ENCODE measurements at places on chromosomes 3 and 15.

DNA sequence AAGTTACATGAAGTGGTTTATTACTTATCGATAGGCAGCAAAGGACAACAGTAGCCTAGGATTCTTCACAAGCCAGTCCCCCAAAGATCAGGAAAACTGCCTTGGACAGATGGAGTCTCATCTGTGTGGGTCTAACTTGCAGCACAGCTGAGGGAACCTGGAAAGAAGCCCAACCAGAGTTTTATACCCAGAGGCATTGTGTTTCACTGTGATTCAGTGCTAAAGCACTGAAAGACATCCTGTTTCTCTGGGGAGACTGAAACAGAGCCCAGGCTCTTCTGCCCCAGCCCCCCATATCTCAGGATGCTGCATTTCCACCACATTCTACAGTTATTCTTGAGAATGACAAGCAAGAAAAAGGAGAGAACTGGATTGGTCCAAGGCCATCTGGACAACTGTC, 48.2 kb upstream of the PYDC2 start:
- DNase-seq = no peak

DNA sequence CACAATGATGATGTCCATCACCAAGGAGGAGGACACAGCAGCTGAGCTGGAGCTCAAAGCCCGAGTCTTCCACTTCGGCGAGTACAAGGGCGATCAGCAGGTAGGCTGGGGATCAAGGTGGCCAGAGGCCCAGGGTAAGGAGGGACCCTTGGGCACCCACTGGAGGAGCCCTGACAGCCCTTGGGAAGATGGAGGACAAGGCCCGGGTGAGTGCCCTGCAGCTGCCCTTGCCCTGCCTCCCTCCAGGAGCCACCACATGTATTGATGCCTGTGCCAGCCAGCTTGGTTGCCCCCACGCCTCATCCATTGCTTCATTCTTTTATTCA, 38.4 kb downstream of the CFAP100 start:
- DNase-seq = no peak

DNA sequence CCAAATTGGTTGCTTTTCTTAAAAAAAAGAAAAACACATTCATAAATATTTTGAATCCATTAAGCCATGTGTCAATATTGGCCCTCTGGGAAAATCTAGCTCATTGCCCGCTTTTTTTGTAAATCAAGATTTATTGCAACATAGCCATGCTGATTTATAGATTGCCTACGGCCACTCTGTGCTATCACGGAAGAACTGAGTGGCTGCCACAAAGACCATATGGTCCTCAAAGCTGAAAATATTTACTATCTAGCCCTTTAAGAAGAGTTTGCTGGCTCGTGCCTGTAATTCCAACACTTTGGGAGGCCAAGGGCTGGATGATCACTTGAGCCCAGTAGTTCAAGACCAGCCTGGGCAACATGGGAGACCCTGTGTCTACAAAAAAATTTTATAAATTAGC, 45.9 kb downstream of the IL5RA start:
- DNase-seq = no peak

DNA sequence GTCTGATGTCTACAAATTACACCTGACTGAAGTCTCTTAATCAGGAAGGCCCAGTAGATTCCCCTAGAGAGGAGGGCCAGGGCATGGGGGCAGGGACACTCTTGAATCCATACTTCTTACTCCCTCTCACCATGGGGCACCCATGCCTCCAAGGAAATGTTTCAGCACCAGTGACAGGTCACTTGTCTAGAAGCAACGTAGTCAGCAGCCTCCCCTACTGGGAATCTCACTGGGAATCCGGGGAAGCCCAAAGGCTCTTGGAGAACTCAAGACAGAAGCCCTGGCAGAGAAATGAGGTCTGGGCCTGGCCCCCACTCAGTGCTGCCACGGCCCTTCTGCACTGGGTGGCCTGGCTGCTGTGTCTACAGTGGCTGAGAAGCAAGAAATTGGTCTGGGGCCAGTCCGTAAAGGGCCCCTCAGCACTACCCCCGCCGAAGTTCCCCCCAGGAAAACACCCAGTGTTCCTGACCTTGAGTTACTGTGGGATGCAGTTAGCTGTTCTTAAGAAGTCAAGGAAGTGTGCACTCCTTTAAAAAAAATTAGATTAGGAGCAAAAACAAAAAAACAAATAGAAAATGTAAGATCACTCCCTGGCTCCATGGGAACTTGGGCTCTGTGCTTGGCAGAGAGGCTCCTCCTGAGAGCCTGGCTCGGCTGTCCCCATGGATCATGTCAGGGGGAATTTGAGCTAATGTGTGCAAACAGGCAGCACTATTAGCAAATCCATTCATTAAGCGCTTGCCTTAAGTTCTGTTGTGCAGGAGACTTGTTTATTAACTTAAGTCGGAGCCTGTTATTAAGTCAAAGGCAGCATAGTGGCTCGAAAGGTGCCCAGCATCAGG, 5.4 kb upstream of the LINGO1 start:
- DNase-seq = no peak

GRCh38 chr3:14848906-14849305, 30.1 kb downstream of the FGD5 start:
- DNase-seq = no peak

GRCh38 chr3:177348974-177349373, 151.7 kb upstream of the TBL1XR1 start:
- DNase-seq = no peak

- no peak for DNase-seq
These were observed 783 bp upstream of the DNAJB11 start for GRCh38 chr3:186569779-186570095.

DNA sequence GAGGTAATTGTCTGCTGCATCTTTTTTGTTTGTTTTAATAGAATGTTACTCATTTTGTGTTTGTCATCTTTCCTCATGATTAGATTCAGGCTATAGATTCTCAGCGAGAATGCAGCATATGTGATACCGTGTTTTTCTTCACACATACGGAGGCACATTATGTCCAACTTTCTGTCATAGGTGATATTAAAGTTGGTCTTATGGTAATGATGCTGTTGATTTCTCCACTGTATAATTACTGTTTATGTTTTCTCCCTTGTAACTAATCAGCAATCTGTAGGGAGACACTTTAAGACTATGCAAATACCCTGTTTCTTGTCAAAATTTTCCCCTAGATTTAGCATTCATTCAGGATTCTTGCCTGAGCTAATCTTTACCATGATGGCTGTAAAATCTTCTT, 87.6 kb downstream of the CLDN1 start:
- DNase-seq = no peak

- DNase-seq = no peak
These were observed 60.4 kb upstream of the RNF7 start for GRCh38 chr3:141677701-141678100.

GRCh38 chr3:99868311-99868646, 50.6 kb downstream of the CMSS1 start:
- no peak for DNase-seq

DNA sequence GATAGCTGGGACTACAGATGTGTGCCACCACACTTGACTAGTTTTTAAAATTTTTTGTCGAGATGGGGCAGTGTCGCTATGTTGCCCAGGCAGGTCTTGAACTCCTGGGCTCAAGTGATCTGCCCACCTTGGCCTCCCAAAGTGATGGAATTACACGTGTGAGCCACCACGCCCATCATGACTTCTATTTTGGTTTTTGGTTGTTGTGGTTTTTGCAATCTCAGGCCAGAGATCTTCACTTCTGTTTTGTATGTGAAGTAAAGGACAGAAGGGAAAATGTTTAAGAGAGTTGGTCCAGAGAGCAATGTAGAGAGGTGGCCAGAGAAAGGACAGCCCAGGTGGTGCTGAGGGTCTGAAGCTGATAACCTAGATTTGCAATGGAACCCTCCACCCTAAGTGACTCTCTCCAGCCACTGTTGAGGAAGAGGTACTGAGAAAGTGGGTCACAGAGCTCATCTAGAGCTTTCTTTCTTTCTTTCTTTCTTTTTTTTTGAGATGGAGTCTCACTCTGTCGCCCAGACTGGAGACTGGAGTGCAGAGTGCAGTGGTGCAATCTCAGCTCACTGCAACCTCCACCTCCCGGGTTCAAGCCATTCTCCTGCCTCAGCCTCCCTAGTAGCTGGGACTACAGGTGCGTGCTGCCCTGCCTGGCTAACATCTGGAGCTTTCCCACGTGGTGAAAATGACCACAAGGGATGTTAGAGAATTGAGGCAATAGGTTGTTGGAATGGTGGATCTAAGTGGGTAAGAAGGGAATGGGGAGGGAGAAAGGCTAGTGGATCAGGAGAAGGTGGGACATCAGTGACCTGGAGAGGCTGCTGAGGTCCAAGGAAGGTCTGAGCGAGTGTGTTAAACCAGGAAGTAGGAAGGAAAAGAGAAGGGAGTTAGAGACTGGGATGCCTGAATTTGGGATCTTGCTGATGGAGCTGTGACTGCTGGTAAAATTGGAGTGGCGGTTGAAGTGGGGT, 22.4 kb upstream of the SEMA4B start:
- DNase-seq = no peak

- no peak for DNase-seq
These were observed 14.9 kb upstream of the AEN start for GRCh38 chr15:88606070-88606794.

DNA sequence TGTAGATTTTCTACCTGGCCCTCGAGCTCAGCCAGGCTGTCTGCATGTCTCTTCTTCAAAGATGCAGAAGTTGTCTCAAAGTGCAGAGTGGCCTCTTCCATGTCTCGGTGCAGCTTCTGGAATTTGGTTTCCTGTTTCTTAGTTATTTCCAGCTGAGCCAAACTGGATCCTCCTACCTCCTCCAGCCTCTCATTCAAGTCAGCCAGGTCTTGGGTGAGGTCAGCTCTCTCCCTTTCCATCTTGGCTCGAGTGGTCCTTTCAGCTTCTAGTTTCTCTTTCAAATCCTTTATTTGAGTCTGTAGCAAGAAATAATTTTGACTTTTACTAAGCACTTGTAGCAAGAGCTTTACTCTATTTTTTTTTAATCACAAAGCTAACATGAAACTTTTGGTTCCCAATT, 81.8 kb downstream of the MYH15 start:
- no peak for DNase-seq

DNA sequence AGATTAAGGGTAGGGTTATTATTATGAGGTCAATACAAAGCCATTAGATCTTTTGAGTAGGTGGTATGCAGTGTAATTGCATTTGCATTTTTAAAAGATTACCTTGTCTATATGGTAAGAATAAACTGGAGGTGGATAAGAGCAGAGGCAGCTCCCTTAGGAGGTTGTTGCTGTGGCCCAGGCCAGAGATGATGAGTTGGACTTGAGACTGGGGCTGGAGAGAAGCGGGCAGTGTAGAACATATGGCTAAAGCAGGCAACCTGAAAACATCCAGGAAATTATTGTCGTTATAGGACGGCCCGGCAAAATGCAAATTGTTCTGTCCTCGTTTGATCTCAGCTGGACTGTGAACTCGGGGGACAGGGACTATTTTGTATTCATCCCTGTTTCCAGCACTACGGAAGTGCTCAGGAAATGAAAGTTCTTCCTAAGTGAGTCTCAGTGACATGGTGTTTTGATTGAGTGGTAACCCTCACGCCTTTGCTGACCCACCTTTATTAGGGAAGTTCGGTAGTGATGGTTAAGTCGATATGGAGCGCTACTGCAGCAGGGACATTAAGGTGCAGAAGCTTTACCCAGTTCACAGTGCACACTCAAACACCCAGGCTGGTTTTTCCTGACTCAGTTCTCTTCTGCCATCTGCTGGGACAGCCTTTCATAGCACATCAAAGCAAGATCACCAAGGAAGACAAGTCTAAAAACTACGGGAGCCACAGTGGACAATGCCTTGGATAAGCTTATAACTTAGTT, 27.2 kb upstream of the VPS33B start:
- peak; percentile 14 for DNase-seq

DNA sequence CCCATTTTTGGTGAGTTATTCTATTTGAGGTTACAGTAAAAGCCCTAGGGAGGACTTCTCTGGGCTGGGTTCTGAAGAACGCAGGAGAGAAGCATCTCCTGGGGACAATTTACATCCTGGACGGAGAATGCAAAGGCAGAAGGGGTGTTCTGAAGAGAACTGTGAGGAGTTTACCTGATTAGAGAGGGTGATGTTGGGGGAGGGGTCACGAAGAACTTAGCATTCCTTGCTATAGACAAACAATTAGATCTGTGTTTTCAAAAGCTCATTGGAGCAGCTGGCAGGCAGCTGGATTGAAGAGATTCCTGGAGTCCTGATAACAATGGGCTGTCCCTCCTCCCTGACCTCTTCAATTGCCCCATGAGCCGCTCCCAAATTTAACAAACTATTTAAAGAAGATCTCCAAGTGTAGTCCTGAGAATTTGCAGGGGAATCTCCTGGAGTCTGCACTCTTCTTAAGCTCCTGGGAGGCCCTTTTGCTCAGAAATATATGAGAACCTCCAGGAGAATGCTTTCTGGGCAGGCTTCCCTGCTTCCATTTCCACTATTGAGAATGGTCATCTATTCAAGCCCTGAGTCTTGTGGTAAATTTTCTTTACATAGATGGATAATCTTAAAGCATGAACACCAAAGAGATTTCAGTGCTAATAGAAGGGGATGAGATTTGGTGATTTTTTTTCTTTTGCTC, 55.3 kb downstream of the ARHGAP31 start:
- no peak for DNase-seq

GRCh38 chr3:50028346-50028745, 60.4 kb upstream of the RBM5 start:
- no peak for DNase-seq

- DNase-seq = no peak
These were observed 4.8 kb downstream of the SACM1L start for GRCh38 chr3:45693941-45694521.

DNA sequence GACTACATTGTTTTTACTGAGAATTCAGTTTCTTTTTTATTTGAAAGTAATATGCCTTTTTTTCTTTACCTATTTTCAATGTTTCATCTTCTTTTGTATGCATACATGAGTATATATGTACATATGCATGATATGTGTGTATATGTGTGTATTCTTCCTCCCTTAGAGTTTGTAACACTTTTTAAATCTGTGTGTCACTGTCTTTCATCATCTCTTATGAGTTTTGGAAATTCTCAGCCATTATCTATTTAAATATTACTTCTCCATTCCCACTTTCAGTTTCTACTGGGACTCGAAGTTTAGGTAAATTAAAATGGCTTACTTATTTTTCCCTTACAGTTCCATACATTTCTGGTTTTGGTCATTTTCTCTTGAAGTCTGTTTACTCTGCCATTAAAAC, 754.1 kb downstream of the GRM7 start:
- no peak for DNase-seq

DNA sequence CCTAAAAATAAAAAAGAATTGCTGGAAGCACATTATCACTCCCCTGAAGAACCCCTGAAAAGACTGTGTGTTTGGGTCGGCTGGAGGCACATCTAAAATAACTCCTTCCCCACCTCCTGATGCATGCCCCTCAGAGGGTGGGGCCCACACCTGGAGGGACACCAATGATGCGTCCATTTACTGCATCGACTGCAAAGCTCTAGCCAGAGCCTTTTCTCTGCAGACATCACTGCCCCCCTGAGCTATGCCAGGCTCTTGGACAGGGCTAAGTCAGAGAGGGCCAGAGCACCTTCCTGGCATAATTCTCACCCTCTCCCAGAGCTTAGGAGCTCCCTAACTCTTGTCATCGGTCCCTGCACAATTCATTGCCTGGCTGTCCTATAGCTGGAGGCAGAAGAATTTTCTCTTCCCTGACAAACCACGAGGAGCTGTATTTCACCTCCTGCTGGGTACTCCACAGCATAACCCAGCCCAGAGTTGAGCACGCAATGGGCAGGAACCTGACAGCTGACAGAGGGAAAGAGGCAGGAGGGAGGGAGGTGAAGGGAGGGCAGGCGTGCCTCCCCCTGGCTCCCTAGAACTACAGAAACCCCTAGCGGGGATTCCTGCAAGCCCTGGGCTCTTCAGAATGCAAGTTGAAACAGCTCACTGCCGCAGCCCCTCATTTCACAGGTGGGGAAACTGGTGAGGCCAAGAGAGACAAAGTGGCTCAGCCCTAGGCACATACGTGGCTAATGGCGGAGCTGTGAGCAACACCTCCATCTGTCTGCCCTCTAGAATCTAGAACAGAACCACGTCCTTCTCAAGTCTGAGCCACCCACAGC, 46.6 kb downstream of the XXYLT1 start:
- DNase-seq = peak; percentile 1

Measured in thoracic aorta (tissue), 2 donors.